ENCODE measurements at places on chromosomes 2 and 18.

GRCh38 chr2:113083296-113083695 is 15.5 kb downstream of the IL1F10 start:
- no peak for DNase-seq

- DNase-seq, result no peak
These were observed at the start of gene GPR55 for GRCh38 chr2:230924470-230925341. GPR55 (minus strand) TSS chr2:230925242; CDS start chr2:230910962, 14,280 bp downstream.

DNA sequence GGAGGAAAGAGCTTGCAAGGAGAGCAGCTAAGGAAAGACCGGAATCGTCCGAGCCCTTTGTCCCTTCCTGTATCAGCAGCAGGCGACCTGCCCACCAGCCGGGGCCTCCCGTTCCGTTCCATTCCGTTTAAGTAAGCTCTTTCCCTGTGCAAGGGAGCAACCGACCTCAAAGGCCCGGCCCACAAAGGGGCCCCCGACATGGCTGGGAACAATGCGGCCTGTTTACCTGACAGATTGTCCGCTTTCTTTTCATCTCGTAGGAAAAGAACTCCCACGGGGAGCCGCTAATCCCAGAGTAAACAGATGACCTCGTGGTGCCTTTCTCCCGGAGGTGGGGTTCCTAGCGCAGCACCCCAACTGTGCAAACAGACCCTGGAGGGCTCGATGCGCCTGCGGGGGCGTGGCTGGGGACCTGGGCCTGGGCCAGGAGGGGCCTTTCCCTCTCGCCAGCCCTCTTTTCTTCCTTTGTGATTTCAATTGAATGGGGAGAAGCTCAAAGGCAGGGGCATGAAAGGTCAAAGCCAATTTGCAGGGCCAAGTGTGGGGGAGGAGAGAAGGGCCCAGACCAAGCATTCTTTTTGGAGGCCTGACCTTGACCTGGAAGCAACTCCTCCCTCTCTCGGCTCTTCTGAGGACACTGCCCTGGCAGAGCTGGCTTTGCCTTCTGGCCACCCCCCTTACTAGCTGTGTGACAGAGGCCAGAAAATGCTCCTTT is 120.2 kb downstream of the INHBB start:
- DNase-seq, result no peak

- no peak for DNase-seq
These were observed 36.5 kb downstream of the HS1BP3 start for GRCh38 chr2:20614201-20615067.

- DNase-seq, result no peak
These were observed 154.8 kb downstream of the ZNF236 start for GRCh38 chr18:76977108-76977621.

DNA sequence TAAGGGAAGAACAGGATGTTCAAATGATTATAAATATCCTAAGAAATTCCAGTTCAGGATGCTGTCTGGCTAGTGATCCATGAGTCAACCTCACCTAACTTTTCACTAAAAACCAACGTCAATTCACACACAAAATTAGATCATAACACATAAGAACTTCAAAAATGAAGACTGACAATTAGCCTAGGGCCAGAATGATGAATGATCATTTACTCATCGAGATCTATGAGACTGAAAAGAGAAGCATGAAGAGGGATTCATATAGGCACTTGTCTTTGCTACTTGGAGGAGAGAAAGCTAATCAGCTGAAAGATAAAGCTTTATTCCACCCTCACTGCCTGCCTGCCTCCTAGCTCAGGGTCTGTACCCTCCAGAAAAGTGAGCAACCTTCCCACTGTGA is 29.8 kb downstream of the ADD2 start:
- DNase-seq, result no peak

DNA sequence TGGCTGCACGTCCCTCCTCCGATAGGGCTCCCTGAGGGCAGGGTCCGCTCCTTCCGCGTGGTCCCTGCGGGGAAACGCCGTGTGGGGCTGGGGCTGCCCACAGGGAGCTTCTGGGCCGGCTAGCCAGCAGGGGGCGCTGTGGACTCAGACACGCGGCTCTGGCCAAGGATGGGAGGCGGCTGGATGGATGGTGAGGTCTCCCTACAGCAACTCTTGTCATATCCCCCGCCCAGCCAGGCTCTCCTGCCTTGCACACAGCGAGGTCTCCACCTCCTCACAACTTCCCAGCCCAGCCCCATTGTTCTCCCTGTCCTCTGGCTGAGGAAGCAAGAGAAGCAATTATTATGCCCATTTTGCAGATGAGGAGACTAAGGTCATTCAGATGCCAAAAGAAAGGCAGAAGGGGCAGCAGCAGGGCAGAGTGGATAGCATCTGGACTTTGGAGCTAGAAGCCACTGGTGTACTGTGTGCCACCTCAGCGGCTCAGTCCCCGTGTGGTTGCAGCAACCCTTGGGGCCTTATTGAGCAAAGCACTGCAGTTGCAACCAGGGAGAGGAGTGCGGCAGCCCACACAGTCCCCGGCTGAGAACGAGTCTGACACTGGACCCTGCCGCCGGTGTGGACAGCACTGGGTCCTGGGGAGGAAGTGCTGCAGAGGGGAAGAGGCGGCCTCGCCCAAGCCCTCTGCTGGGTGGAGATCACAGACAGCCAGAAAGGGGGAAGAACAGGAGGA is 99.0 kb downstream of the ZFP36L2 start:
- no peak for DNase-seq

DNA sequence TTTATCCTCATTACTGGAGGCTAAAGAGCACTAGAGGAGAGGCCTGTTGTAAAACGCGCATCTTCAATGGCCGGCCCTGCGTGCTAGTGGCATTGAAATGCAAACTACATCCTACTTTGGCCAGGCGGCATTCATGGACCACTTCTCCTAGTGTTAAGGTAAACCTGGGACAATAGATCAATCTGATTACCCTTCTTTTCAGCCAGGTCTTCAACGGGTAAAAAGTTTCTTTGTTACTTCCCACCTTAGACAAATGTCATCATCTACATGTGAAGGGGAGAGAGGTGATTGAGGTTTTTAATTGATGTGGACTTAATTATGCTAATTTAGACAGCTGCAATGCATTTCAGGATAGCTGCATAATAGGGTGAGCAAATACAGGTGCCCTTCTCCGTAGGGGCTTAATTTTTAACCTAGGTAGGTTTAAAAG is 628.0 kb downstream of the ZEB2 start:
- DNase-seq, result no peak

- no peak for DNase-seq
These were observed 4.4 kb downstream of the LYPD6B start for GRCh38 chr2:149042881-149043280.

DNA sequence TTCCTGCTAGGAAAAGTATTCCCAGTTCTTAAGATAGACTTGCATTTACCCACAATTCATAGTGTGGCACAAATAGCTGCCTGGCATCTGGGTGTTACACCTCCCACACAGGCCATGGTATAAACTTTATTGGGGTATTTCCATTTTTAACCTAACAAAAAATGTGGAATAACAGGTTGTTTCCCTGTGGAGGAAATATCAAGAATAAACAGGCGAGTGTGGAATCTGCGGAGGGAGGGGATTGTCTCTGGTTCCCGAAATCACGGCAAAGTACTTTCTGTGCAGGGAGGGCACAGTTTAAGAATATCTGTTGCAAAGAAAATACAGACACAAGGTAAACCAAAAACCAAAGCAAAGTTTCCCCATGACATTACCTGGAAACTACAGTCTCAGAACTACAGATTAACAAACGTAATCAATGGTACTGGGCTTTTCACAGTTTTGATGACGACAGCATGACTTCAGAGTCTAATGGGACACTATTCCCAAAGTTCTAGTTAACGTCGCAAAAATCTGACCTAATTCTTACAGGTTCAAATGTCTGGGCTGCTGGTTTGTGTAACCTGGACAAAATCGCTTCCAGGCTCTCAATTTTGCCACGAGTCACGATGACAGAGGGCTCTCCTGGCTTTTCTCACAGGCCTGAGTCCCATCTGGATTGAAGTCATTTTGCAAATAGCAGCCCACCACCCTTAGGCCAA is 1.4 kb downstream of the STARD7 start:
- DNase-seq, result no peak

DNA sequence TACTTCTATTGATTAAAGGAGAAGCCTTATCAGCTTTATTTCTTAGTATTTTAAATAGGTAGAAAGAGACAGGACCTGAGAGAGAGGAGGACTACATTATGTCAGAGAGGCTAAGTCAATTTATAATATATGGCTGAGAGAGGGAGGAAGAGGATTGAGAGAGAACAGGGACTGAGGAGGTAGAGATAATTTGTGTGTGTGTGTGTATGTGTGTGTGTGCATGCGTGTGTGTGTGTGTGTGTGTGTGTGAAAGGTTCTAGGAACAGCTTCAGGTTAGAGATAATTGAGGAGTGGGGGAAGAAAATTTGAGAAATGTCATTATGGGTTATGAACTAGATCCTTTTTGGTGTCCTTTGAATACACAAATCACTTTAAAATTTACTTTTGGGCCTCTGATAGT is 15.2 kb downstream of the DOK1 start:
- DNase-seq, result no peak

DNA sequence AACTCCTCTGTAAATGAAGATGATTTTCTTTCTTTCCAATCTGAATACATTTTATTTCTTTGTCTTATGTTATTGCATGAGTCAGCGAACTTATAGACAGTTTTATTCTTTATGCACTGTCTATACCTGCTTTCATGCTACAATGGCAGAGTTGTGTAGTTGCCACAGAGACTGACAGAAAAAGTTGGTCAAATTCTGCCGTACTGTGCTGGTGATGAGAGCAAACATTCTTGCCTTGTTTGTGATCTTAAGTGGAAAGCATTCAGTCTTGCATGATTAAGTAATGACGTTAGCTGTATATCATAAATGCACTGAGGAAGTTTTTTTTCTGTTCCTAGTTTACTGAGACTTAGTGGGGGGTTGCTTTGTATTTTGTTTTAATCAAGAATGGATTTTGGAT is 32.9 kb downstream of the ZC3H15 start:
- no peak for DNase-seq

- DNase-seq, result peak; percentile 52
These were observed 158.4 kb downstream of the UBE2E3 start for GRCh38 chr2:181138816-181139215.

GRCh38 chr2:105597806-105598803 is 146.6 kb upstream of the NCK2 start:
- DNase-seq, result no peak

DNA sequence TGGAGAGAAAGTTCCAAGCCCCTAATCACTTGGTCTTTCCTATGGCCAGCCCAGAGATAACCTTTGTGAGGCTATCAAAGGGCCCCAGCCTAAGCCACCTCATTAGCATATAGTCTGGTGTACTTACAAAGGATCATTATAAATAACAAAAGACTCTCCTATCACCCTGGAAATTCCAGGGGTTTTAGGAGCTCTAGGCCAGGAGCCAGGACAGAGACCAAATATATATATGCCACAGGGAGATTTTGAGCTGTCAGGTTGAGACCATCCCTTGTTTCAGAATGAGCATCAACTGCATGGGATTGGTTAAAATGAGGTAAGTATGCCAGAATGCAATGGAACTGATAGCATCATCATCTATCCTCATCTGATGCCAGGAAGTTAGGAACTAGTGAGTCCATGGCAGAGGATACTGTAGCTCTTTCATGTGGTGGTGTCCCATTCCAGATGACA is 32.1 kb upstream of the CHRNA1 start:
- no peak for DNase-seq

GRCh38 chr2:41954304-41955291 is 93.2 kb upstream of the PKDCC start:
- DNase-seq, result no peak

DNA sequence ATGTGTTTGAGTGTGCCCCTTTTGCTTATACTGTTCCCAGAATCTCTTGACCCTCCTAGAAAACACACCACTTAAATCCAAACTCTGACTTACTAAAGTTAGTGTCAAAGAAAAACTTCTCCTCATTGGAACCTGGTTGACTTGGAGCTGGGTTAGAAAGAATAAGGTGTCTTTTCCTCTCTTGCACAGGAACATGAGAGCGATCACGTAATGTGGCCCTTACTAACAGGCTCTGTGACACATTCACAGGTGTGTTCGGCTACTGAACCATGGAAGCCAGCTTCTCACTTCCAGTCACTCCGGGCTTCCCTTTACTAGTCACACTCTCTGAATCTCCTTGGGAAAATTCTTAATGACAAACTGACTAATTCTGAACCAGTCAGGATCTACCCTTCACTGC is 5.4 kb upstream of the POU3F3 start:
- DNase-seq, result no peak

GRCh38 chr2:53969285-53969967 is 1.4 kb downstream of the PSME4 start:
- peak; percentile 48 for DNase-seq

DNA sequence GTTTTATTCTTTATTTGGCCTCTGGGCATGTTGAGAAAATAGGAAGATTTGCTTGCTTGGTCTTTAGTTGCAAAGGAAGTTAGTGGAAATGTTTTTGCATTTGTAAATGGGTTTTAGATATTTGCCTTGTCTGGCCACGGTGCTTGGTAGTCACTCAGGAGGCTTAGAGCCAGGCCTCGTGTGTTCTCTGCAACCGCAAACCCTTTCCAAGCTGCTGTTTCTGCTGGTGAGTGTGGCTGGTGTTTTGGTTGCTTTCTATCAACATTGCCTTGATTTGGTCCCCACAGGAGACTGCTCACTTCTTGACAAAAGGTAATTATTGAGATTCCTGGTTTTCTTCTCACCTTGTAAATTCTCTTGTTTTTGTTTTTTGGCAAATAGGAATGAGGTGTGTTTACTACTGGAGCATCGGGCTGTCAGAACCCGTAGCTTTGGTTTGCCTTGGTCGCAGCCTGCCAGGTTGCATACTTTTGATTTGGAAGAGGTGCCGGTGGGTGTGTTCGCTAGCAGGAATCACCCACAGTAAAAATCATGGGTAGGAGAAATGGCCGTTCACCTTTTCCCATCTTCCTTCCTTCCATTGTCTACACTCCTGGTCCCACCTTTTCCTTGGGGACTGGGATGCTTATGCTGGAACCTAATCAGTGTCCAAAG is 15.8 kb downstream of the ASAP2 start:
- no peak for DNase-seq

DNA sequence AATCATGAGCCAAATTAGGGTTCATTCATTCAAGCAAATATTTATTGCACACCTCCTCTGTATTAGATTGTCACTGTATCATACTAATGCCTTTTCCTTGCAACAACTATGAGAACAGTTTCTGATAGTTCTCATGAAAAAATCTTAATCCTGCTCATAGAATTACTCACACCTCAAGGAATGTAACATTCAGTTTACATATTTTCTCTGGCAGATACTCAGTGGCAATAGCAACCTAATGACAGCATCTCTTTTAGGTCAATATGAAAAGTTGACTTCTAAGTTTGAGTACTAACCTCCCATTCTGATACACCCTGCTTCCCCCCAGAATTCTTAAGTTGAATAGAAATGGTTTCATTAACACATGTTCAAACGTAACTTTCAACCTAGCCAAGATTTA is 132.0 kb downstream of the VWC2L start:
- no peak for DNase-seq

- DNase-seq, result no peak
These were observed 189.8 kb upstream of the TCF4 start for GRCh38 chr18:55777666-55778304.

Measured in NCI-H446 treated with DMSO at 0.1 percent for 48 hours (cell line).